Neural progenitor cell (in vitro differentiated cells): ENCODE measurements at places on chromosomes 1 and 21.
A peak's percentile ranks its signal among the peaks of the same experiment; 100 is the strongest.

- DNase-seq = no peak
These were observed 645.6 kb upstream of the ADGRL2 start for GRCh38 chr1:81155131-81155530.

- DNase-seq = no peak
These were observed 1008.3 kb upstream of the B3GALT2 start for GRCh38 chr1:194194724-194195123.

- DNase-seq = no peak
These were observed 155.2 kb downstream of the BARHL2 start for GRCh38 chr1:90561911-90562310.

DNA sequence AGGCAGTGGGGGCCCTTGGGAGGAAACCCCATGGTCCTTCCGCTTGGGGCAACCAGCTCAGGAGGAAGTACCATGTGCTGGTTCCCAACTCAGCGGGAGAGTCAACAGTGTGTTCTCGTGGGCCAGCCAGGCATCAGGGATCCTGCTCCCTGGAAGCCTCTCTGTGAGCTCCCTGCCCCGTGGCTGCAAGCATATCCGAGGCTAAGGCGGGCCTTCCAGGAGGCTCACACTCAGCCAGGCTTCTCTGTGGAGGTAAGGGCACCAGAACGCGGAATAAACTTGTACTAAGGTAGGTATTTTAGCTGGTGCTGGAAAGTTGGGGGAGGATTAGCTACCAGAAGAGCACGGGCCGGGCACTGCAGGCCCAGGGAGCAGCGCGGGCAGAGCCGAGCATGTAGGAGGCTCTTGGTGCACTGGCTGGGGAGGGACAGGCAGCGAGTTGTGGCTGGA, 74.7 kb upstream of the POU3F1 start:
- no peak for DNase-seq

DNA sequence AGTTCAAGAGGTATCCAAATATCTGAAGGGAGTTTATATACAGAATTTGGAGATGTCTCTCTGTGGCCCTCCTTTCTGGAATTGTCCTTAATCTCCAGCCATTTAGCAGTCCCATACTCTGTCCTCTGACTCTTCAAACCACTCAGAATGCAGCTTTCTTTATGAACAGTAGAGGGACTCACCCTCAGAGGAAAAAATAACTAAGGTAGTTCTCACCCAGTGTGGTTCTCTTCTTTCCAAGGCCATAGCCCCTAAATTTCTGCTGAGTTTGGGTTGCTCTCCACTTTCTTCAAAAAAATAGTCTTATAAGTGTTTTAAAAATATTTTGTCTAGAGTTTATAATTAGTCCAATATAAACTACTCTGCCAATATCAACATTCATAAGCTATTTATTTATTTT, 369.7 kb downstream of the MATN1 start:
- DNase-seq = peak; percentile 50

DNA sequence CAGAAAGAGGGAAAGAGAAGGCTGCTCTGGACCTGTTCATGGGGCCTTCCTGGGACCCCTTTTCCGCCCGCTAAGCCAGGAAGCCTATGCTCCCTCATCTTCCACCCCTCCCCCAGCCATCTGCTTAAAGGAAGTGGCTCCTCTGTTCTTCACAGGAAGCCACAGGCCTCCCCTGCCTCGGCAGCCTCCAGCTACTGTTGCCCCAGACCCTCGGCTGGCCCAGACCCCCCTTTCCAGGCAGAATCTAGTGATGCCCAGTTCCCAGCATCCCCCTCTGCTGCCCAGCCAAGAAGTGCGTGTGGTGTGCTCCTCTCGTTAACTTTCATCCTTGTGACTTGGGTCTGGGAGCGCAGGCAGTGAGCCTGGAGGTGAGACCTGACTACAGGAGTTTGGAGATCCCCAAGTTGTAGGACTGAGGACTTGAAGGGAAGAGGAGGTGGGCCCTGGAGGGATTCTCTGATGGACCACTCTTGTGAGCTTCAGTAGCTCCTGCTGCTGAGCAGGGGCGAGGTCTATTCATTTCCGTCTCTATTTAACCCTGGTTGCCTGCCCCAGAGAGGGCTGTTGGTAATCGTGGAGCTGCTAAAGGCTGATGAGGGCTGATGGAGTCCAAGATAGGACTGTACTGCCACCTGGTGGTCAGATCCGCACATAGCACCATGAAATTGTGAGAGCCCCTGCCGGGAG, 9.1 kb downstream of the IFI6 start:
- DNase-seq = peak; percentile 87
